ENCODE measurements at places on chromosomes 7 and 10.
A peak's percentile ranks its signal among the peaks of the same experiment; 100 is the strongest.

- DNase-seq: no peak
Observed at GRCh38 chr10:116110736-116111135, 162.3 kb downstream of the GFRA1 start.

DNA sequence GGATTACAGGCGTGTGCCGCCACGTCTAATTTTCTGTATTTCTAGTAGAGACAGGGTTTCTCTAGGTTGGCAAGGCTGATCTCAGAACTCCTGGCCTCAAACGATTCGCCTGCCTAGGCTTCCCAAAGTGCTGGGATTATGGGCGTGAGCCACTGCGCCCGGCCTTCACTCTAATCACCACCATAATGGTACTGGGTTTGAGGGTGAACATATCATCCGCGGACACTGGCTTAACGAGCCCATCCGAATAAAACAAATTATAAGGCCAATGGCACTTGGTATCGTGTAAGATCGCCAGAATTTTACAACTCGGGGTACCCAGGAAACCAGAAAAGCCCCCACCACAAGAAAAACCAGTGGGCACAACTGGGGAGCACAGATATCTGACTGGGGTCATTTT is 580 bp downstream of the FAM200A start:
- no peak for DNase-seq

DNA sequence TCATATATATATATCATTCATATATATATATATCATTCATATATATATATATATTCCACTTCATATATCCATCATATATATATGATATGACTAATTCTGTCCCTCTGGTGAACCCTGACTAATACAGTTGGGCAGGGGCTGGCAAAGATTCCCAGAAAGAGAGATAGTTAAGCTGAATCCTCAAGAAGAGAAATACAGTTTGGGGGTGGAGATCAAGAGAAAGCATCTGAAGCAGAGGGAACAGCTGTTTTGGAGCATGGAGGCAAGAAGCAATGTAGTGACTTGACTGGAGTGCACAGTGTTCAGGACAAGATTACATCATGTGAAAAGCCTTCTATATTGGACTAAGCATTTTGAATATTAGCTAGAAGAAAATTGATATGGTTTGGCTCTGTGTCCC is 540.7 kb downstream of the MAGI2 start:
- no peak for DNase-seq

DNA sequence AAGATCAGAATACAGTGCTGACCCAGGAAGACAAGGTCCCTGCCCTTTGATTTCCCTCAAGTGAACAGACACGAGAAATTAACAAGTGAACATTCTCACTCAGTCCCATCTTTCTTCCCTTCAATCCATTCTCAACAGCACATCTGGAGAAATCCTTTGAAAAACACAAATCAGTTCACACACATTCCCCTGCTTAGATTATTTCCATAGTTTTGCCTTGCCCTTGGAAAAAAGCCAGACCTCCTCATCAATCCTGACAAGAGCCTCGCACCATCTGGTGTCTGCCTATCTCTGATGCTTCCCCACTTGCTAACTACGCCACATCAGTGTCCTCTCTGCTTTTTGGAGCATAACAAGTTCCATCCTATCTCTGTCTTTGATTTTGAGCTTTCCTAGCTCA is 94.4 kb upstream of the KIAA1217 start:
- DNase-seq: no peak

DNA sequence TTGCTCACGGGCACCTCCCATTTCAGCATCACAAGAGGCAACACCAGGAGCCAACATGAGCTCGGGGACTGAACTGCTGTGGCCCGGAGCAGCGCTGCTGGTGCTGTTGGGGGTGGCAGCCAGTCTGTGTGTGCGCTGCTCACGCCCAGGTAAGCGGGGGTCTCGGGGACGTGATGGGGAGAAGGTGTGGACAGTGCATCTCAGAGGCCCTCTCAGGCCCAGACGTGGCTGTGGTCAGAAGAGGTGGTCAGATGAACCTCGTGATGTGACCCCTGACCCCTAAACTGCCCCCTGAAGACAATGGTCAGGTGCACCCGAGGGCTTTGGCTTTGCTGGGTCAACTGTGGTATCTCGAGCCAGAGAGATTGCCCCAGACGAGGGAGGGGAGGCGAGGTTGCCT is 6.1 kb downstream of the LAT2 start:
- no peak for DNase-seq

DNA sequence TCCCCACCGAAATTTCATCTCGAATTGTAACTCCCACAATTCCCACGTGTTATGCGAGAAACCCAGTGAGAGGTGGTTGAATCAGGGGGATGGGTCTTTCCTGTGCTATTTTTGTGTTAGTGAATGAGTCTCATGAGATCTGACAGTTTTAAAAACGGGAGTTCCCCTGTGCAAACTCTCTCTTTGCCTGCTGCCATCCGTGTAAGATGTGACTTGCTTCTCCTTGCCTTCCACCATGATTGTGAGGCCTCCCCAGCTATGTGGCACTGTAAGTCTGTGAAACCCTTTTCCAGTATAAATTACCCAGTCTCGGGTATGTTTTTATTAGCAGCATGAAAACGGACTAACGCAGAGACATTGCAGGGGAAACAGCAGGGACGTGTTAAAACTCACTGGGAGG is 5.3 kb upstream of the OLAH start:
- DNase-seq: no peak

GRCh38 chr7:44075296-44076075 is 6.8 kb downstream of the POLM start:
- DNase-seq: no peak

DNA sequence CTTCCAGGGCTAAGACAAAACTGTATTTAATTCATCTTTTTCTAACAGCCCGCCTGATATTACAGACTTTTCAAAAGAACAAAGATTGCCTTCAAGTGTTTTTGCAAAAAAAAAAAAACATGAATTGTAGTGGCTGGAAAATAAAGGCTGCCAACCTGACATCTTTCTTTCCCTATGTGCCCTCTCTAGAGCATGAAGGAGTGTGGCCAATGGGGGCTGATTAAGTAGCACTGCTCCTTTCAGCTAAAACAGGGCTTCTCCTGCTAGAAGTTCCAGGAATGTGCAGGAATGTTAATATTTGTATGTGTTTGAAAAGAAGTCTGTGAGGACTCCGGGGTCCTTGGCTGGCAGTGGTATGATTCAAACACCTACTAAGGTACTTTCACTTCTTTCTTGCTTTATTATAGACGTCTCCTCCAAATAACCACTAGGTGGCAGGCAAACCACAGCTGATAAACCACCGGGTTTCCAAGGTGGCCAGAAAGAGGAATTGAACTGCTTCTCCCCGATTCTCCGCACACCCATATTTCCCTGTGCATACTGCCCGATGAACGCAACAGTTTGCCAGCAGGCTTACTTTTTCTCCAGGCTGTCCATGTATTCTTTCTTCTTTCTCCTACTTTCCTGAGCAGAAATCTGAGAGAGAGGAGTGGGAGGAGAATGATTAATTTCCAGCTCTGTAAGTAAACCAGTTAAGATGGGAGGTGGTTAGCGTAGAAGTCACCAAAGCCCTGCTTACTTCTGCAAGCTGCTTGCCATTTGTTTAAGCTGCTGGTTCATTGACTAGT is 56.8 kb upstream of the DGKI start:
- DNase-seq: peak; percentile 42

- DNase-seq: no peak
Observed at GRCh38 chr10:36114913-36115312, 472.8 kb upstream of the FZD8 start.

- DNase-seq: no peak
Observed at GRCh38 chr10:35707642-35708425, 65.7 kb upstream of the FZD8 start.

DNA sequence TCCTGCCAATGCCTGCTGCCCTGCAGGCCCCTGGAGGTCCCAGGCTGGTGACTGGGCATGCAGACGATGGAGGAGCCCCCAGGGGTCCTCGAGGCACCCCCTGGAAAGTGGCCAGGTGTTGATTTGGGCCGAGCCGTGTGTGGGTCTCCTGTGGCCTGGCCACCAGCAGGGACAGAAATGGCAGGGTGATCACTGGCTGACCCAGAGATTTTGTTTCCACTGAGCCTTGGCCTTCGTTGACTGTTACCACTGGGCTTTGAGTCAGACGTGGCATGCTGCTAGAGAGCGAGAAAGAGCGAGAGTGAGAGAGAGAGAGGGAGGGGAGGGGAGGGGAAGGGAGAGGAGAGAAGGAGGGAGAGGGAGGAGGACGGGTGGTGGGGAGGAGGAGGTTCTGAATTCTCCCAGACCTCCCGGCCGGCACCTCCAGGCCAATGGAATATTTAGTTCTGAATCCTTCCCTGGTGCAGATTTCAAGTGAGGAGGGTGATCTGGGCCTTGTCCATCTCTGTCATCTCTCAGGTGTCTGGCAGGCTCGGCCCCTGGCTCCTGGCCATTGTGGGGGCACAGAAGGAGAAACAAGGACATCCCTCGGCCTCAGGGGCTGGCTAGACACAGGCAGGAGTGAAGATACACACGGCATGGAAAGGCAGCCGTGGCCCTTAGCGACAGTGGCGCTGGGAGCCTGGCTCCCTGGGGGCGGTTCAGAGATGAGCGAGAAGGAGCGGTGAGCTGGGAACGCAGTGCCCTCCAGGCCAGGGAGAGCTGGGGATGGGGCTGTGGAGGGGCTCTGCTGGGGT is 58.2 kb downstream of the GLRX3 start:
- no peak for DNase-seq

DNA sequence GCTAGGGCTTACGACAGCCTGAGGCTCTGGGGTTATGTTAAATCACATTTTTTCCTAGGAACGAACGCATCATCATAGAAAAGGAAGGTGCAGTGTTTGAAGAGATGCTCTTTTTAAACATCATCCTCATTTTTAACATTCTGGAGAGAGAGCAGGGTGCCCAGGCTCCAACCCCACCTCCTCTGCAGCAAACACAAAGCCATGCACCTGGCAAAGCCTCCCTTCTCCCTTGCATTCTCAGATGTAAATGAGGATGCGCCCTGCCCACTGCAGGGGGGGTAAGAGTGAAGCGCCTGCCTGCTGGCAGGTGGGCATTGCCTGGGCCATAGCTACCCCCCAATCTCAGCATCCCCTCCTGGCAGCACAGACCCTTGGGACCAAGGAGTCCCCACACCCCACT is 92.4 kb downstream of the PTPRN2 start:
- no peak for DNase-seq

DNA sequence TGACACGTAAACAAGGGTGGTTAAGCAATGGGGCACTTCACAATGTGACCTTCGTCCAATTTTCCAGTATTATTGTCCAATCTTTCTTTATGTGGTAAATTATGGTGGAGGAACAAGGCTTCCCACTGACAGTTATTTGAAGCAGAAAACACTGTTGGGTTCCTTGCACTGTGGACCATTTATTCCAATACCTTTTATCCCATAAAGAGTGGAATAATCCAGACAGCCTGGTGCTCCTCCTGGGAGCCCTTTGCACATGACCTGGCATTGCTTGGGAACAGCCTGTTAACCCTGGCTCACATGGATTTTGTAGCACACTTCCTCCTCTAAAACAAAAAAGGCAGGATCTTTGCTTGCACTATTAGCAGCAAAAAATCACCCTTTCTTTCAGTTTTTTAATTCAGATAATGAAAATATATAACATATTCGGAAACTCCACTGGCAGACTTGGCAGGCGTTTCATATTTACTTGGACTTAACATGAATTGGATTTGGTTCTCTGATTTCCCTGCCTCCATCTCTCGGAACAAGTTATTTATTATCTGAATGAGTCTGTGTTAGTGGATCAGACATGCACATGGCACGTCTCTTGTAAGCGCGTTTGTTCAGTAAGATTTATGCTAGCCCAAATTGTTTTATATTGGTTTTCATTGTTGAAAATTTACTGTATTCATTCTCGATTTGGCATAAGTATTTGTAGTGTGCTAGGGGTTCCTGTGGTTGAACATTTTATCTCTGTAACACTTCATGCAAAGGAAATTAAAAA is 59.3 kb downstream of the BMPER start:
- no peak for DNase-seq

DNA sequence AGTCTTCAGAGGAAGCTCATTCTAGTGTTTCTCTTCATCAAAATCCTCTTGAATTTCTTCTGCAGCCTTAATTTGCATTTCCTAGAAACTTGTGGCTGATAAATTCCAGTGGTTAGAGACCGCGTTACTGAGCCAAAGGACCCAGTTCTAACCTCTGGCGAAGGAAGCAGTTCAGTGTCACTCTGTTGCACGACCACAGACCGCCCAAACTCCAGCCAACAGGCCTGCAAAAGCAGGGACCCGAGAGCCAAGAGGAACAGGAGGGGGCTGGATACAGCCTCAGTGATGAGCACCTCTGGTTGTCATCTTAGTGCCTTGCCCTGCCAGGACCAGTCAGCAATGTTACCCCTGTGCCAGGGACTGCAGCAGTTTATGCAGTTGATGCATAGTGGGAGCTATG is 70.0 kb downstream of the AFAP1L2 start:
- no peak for DNase-seq

GRCh38 chr10:69988094-69988493 is 64.6 kb upstream of the MACROH2A2 start:
- no peak for DNase-seq

DNA sequence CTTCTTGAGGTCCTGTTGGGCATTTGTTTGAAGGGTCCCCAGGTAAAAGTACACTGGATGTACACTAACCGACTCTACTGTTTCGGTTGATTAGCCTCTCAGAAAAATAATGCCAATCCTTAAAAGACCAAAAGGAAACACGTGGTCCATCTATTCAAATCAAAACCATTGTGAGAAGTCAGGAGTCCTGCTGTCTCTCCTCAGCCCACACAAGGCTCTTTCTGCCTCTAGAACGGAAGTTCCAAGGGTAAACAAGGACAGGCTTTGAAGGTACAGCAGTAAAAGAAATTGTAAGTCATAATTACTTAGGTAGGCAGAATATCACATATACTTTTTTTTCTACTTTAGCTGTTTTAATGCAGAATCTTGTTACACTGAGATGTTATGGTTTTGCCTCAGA is 71.7 kb upstream of the TPK1 start:
- DNase-seq: no peak

- DNase-seq: no peak
Observed at GRCh38 chr10:107898392-107898791, 733.9 kb upstream of the SORCS1 start.

GRCh38 chr10:1762076-1762475 is 24.8 kb upstream of the ADARB2 start:
- DNase-seq: no peak

DNA sequence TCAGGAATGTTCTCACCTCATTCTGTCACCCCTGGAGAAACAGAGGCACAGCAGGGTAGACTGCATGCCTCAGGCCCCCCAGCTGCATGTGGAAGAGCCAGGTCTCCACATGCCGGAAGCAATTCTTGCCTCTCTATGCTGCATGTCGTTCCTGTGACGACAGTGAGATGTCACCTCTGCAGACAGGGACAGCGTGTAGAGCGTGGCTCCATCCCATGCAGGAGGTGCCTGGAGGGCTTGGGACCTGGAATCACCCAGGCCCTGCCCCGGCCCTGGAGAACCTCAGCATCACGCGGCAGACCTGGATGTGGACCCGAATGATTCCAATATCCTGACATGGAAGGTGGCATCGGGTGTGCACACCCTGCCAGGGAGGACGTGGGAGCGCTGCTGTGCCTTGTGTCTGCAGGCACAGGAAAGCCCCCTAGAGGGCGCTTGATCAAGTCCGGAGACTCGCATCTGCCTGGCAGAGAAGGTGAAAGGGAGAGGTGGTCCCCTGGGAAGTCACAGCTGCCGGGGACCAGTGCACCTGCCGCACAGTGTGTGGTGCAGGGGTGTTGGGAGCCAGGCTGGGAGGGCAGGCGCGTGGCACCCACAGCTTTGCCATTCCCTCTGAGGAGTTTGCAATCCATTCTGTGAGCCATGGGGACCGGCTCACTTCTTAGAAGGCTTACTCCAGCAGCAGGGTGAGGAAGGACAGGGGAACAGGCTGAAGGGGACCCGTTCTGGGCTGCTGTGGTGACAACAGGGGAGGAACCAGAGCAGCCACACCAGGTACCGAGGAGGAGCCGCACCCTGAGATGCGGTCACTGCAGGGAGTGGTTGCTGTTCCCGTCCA is 45.3 kb upstream of the EN2 start:
- DNase-seq: peak; percentile 59

Data from NCI-H1930 (cell line).